ENCODE measurements at places on chromosomes 7 and 10. TPM values are rescaled to one million over a fixed set of nuclear protein-coding genes. Genes with fewer than 3 reads are reported as not detected.

METTL27 gene
- 0.48 TPM for total RNA-seq

FOXP2 gene
- total RNA-seq: 1.7 TPM

OR9A2 gene
- not detected for total RNA-seq

NEUROD6 gene
- not detected for total RNA-seq

NXPH1 gene
- not detected for total RNA-seq

SNCG gene
- 2.2 TPM for total RNA-seq
